ENCODE measurements at places on chromosomes 5 and 9.
A peak's percentile ranks its signal among the peaks of the same experiment; 100 is the strongest.

DNA sequence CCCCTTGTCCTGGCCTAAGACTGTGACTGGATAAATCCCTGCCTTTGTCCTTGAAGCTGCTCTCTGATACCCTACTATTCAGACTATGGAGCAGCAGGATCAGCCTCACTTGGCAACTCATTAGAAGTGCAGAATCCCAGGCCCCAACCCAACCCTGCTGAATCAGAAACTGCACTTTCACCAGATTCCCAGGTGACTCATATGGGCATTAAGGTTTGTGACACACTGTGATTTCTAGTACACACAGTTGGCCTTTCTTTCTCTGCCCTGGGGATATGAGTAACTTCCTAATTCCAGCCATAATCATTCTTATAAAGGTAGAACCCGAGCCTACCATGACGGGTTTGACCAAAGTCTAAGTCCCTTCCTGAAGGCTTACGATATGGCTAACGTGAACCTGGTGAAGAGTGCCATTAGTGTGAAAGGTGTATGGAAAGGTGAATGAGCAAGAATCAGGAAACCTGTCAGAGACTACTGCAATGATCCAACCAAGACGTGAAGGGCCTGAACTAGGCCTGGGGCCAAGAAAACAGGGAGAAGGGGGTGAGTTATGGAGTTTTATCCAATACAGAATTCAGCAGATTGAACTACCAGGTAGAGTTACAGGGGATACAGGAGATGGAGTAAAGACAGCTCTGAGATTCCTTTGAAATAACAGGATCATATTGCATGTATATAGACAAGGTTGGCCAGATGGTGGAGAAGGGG, 533.0 kb downstream of the BNC2 start:
- DNase-seq, result peak; percentile 11

- DNase-seq, result no peak
Measured at GRCh38 chr9:136297766-136298735, 5.8 kb downstream of the CCDC187 start.

GRCh38 chr9:26169708-26170107, 491.5 kb upstream of the TUSC1 start:
- DNase-seq, result no peak

DNA sequence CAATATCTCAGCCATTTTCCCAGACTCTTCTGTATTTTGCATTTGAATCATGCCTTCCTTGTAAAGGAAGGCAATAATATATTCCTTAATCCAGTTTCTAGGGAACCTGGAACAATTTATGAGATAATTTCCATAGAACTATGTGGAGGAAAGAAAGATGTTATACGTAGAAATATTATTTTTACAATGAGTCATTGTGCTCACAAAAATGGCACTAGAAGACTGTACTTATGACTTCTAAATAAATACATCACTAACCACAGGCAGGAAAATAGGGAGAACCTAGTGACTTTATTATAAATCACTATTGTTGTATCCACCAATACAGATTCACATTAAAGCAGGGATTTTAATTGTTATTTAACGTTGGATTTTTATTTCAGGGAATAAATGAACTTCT, 87.6 kb downstream of the FBXO38 start:
- DNase-seq, result no peak

- DNase-seq, result no peak
Measured at GRCh38 chr9:89677702-89678395, 73.0 kb downstream of the GADD45G start.

- no peak for DNase-seq
Measured at GRCh38 chr5:64497386-64497785, 8.4 kb upstream of the RGS7BP start.

GRCh38 chr5:53166183-53166495, 56.6 kb upstream of the MOCS2 start:
- no peak for DNase-seq

DNA sequence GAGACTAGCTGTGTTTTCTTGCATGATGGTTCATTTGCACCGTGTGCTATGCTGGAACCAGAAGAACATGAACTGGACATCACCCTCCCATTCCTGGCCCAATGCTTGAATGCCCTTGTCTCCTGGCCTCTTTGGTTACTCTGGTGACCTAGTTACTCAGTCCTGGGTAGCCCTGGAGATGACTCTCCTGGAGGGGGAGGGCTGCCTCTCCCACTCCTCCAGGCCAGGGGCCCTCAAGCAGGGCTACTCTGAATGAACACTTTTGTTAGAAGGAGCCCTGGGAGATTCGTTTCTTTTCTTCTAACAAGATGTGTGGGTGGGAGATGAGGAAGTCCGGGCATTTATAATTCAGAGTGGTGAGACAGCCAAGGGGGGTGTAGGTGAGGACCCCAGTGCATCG, 12.0 kb upstream of the NKX2-5 start:
- no peak for DNase-seq

- DNase-seq, result no peak
Measured at GRCh38 chr9:1008216-1008615, 31.8 kb downstream of the DMRT3 start.

DNA sequence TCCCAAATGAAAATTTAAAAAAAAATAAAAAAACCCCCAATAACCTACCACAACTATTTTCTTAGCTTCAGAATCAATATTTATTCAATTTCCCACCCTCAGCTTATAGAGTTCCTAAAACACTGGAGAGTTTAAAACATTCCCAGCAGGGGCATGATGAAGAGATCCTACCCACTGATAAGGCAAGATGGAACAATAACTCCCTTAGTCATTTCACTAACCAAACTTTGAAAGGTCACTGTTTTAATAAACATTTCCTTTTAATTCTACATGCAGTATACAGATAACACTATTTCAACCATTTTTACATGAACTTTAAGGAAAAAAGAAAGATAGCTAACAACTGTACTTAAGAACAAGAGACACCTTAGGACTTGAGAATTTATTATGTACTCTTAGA, 34.9 kb upstream of the ACOT12 start:
- DNase-seq, result no peak

- no peak for DNase-seq
Measured at GRCh38 chr9:98866435-98867102, 59.1 kb downstream of the GALNT12 start.

DNA sequence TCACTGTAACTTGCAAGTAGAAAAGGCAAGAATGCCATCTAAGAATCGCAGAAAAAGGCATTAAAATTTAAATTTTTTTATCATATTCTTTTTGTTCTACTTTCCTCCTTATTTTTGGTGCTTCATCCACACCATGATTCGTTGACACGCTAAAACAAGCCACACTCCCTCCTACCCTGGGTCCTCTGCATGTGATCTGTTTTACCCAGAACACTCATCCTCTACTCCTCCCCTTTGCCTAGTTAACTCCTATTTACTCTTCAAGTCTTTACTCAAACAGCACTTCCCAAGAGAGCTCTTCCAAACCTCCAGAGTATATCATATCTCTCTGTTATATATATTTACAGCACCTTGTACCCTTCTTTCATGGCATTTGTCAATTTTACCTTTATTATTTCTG, 61.4 kb upstream of the SRP19 start:
- no peak for DNase-seq

GRCh38 chr9:84154320-84154719, 173.7 kb downstream of the RMI1 start:
- no peak for DNase-seq

DNA sequence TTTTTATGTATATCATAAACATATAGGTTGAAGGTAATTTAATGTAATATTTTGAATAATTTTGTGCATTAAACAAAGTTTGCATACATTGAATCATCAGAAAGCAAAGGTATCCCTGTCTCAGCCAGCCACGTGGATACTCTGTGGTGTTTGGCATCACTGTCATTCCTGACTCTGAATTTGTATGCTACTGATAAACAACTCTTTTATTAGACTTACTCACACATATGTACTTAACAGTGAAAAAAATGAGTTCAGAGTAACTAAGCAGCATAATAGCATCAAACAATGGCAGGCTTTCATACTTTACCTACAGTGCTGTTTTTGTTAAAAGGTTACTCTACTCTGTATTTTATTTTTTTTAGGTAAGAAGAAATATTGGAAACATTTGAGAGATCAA, 171.9 kb downstream of the COMMD10 start:
- DNase-seq, result no peak

- no peak for DNase-seq
Measured at GRCh38 chr5:176629853-176630680, at the start of the genes EIF4E1B and SNCB. EIF4E1B (plus strand) TSS chr5:176630675; CDS start chr5:176642788, 12,113 bp downstream. SNCB (minus strand) TSS chr5:176630534; CDS start chr5:176629654, 880 bp downstream.

- DNase-seq, result no peak
Measured at GRCh38 chr5:145118127-145118526, 717.0 kb downstream of the PRELID2 start.

DNA sequence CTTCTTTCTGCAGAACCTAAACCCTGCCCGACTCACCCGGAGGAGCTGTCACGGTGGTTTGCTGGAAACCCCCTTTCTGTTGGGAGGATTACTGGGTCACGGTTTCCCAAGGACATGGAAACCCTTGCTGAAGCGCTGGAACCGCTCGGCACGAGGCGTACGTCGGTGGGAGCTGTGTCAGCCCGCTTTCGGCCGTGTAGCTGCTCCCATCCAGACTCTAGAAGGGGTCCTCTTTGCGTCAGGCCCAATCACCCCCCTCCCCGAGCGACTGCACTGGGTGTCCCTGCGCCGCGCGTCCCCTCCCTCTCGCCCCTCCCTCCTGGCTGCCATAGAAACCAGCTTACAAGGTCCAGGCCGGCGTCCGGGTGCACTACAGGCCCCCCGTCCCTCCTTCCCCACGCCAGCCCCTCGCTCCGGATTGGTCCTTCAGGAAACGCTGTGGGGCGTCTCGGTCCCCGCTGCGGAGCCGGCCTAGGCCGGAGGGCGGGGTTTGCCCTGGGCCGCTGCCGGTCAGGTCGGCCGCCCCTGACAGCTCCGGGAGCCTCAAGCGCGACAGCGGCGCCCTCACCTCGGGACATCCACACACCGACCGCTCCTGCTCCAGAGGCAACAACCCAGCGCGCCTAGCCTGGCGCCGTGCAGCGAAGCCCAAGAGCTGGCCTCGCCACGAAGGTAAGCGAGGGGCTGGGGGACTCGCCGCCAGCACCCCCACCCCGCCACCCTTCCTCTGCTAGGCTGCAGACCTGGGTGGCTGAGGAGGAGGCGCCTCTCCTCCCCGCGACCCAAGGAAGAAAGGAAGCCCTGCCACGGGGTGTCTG, at the start of gene NIM1K:
Gene NIM1K (plus strand): TSS at position 486 of the 818 bp plus-strand sequence. CDS start 53,551 bp downstream, outside the sequence.
- DNase-seq, result peak; percentile 78

- peak; percentile 59 for DNase-seq
Measured at GRCh38 chr9:17810728-17811571, 232.1 kb downstream of the SH3GL2 start.

GRCh38 chr9:116605904-116606341, 81.2 kb upstream of the TRIM32 start:
- DNase-seq, result no peak

DNA sequence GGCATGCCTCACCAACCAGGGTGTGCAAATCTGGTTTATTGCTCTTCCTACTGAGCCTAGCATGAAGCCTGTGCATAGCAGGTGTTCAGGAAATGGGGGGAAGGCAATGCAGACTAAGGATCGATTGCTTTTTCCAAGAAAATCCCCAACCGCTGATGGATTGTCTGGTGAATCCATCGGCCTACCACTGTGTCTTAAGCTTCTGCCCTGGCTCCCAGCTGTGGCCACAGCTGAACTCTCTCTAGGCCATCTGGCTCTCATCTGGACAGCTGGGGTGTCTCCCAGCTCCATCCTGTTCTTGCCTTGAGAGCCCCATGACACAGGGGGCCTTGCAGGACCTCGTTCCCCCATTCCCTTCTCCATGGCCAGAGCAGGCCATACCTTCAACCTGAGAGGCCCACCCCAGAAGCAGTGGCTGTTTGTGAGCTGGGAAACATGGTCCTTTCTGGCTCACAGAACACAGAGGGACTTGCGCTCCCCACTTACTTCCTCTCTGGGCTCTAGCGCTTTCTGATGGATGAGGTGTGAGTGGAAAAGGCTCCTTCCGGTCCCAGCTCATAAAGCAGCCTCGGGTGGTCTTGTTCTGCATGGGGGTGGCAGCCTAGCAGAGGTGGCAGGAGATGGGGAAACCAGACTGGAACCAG, 41.8 kb downstream of the COL27A1 start:
- no peak for DNase-seq

Data from pons (tissue), 1 donor.